ENCODE measurements at places on chromosomes 2 and 18.

- DNase-seq = peak; percentile 76
These were observed 13.2 kb downstream of the ITM2C start for GRCh38 chr2:230877759-230878598.

- DNase-seq = no peak
These were observed 135.1 kb upstream of the TFPI start for GRCh38 chr2:187689372-187689771.

DNA sequence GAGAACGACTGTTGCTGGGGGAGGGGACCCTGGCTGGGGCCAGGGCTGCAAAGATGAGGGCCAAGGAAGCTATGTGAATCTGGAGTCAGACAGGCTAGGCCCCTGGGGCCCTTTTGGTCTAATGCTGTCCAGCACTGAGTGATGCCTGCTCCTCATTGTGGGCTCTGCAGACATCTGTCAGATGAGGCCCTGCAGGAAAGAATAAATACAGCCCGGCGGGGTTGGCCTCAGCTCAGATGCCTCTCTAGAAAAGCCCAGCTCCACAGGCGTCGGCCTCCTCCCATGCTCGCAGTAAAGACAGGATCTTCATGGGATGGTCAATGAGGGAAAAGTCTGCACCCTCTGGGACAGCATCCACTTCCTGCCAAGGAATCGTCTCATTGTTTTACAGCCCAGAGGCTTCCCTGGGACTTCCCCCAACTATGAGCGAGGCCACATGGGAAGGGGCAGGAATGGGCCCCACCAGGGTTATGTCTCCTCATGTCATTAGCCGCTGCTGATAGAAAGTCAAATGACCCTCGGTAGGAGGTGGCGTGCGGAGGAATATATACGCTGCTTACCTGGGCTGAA is 125.8 kb upstream of the GLI2 start:
- DNase-seq = no peak

DNA sequence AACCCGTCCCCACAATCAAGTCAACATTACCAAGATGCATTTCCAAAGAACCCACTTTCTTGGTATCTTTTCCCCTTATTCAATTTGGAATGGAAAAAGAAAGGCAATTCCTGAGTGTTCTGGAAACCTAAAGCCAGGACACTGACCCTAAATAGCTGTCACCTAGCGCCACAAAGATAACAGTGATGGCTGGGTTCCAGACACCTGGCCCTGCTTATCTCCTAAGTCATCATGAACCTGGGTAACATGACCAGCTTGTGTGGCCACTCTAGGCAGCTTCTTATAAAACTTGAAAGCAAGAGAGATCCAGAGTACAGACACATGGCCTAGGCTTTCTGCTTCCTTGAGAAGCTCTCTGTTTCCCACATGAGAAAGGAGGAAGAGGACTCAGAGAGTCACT is 95.4 kb downstream of the BOD1L2 start:
- no peak for DNase-seq

DNA sequence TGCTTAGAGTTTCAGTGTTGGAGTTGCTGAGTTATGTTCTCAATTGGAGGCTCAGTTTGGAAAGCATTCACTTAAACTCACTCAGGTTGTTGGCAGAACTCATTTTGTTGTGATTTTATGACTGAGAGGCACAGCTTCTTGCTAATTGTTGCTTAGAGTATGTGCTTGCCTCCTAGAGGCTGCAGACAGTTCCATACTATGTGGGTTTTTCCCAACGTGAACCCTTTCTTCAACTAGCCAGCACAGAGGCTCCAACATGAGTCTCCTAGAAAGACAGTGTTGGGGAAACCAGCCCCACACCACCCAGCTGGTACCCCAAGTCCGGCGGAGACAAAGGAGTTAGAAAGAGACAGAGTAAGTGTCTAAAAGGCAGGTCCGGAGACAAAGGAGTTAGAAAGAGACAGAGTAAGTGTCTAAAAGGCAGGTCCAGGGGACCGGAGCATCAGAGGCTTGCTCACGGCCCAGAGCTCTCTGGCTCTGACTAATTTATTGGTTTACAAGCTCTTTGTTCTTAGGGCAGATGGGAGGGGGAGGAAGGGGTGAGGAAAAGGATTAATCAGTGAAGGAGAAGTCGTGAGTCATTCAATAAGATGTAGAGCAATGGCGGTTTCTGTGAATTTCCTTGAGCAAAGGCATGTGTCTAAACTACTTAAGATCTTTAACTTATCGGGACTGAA is 999.7 kb upstream of the LRRTM1 start:
- no peak for DNase-seq

DNA sequence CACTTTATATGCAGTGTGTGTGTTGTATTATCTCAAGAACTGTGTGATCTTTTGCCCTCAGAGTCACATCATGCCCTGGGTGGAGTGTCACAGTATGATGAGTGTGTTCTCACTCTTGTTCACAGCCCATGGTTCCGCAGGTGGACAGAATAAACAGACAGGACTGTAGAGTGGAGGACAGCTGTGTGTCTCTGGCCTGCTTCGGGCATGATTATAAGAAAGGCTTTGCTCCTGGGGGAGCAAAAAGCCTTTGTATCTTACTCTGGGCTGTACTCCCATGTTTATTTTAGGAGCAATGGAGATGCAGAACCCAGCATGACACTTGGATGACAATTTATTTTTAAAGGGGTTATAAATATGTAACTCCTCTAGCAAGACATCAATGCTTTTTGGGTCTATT is 371.7 kb upstream of the MEX3C start:
- no peak for DNase-seq

DNA sequence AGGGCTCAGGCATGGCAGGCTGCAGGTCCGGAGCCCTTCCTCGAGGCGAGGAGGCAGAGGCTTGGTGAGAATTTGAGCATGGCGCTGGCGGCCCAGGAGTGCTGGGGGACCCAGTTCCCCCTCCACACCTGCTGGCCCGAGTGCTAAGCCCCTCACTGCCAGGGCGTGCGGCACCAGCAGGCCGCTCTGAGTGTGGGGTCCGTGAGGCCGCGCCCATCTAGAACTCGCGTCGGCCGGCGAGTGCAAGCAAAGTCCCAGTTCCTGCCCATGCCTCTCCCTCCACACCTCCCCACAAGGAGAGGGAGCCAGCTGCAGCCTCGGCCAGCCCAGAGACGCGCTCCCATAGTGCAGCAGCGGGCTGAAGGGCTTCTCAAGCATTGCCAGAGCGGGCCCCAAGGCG is 233.0 kb downstream of the PIEZO2 start:
- no peak for DNase-seq

DNA sequence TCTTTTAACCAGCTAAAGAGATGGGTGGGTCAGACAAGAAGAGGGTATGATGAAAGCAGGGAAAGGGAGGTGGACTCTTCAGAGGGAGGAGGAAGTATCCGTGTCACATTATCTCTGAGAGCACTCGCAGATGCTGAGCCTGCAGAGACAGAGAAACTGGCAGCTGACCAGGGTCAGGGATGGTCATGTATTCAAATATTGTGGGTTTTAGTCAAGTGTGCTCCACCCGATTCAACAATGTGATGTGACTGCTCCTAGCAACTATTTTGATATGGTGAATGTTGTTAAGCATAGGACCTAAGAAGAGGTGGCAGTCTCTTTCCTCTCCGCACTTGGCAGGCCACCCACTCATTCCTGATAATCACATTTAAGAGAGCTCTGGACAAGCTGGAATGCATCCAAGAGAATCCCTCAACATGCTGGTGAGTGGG is 1.3 kb upstream of the CLIP4 start:
- no peak for DNase-seq

GRCh38 chr18:6495536-6495935 is 80.8 kb upstream of the L3MBTL4 start:
- no peak for DNase-seq

DNA sequence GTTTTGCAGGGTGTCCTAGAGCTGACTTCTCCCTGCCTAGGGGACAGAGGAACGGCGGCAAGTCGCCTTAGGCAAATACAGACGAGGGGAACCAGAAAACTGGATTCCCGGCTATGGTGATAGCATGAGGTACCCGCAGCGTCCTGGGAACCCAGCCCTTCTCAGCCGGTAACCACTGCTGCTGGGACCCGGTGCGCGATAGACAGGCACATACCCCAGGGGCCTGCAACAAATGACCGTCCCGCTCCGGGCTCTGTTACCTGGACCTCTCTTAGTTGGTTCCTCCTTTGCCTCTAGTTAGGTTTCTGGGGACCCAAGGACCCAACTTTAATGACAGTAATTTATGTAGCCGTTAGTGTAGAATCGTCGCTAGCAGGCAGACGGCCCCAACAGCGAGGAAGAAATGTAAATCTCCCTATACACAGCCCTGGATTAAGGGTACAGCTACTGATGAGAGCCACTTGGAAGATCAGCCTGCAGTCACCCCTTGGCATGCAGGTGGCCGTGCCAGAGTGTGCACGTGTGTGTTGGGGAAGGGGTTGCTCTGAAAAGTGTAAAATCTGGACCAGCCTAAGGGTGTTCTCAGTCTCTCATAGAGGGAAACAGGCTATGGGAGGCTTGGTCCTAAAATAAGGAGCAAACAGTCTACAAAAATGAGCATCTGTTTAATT is 819 bp upstream of the SERPINE2 start:
- DNase-seq = no peak

- DNase-seq = no peak
These were observed 19.7 kb upstream of the STPG4 start for GRCh38 chr2:47174733-47175361.

DNA sequence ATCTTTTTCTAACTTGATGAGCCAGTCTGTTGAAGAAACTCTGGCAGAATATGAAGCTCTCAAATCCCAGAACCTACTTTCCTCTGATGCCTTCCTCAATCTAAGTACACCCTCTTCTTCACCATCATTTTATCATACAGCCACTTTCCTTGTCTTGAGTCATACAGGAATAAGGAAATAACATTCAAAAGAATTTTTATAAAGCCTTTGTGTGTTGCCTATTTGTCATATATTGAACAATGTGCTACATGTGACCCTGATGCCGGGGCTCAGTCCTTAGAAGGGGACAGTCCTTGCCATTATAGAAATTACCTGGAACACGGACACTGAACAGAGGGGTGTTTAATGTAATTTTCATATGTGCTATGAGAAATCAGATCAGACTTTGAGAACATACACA is 27.4 kb downstream of the RAPGEF4 start:
- DNase-seq = no peak

DNA sequence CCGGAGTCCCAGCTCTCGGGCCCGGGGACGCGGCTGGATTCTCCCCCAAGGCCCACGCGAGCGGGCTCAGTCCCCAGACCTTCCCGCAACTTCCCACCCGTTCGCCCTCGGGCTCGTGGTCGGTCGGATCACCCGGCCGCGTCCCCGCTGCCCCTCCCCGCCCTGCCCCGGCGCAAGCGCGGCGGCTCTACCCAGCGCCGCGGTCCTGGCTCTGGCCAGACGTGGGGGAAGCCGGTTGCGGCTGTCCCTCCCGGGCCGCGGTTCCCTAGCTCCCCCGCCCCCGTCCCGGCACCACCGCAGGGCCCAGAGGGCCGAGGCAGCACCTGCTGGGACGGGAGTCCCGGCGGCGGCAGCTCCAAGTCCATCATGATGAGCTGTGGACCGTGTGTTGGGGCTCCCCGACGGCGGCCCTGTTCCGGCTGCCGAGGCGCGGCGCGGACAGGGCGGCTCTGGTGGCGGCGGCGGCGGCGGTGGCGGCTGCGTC is 276 bp downstream of the NFE2L2 start:
- DNase-seq = no peak

- DNase-seq = no peak
These were observed 18.4 kb downstream of the VPS54 start for GRCh38 chr2:64000630-64001381.
